ENCODE measurements at places on chromosomes 2 and 18. TPM values are rescaled to one million over a fixed set of nuclear protein-coding genes. Genes with fewer than 3 reads are reported as not detected.

- H3K4me1 ChIP-seq = peaks cover 5% of the 10 kb centered on the region
- H3K27ac ChIP-seq = peak overlapping the region; percentile 91
- DNase-seq = no peak
- H3K4me3 ChIP-seq = no peak overlapping the region
- H3K36me3 ChIP-seq = no peaks in the 10 kb centered on the region
Observed at GRCh38 chr18:48931680-48932461, 18.9 kb downstream of the SMAD7 start.

DNA sequence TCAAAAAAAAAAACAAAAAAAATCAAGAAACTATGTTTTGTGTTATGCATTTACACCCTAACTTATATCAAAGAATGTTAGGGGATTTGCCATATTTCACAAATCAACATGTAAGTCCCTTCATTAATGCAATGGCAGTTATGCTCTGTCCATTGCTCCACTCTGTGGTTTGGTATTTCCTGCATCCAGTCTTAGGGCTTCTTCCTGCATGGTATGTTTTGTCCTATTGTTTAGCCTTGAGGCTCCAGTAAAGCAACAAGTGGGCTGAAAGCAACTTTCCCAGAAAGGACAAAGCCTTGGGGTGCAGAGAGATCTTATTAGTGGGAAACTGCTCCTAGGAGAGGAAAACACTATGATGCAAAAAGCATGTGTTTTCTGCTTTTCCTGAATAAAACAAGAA lies 474.1 kb downstream of the IRS1 start:
- H3K27me3 ChIP-seq = no peaks in the 10 kb centered on the region
- no peaks in the 10 kb centered on the region for H3K4me1 ChIP-seq
- H3K27ac ChIP-seq = no peak overlapping the region
- DNase-seq = no peak
- H3K36me3 ChIP-seq = peaks cover 2% of the 10 kb centered on the region

- H3K27me3 ChIP-seq = no peaks in the 10 kb centered on the region
- no peaks in the 10 kb centered on the region for H3K4me1 ChIP-seq
- DNase-seq = no peak
- H3K36me3 ChIP-seq = no peaks in the 10 kb centered on the region
- no peak overlapping the region for H3K4me3 ChIP-seq
Observed at GRCh38 chr2:98876741-98877140, 59.3 kb downstream of the CRACDL start.

GRCh38 chr2:11514081-11514730 lies 19.6 kb upstream of the GREB1 start:
- DNase-seq = no peak
- H3K27ac ChIP-seq = peak overlapping the region; percentile 82
- no peaks in the 10 kb centered on the region for H3K27me3 ChIP-seq

DNA sequence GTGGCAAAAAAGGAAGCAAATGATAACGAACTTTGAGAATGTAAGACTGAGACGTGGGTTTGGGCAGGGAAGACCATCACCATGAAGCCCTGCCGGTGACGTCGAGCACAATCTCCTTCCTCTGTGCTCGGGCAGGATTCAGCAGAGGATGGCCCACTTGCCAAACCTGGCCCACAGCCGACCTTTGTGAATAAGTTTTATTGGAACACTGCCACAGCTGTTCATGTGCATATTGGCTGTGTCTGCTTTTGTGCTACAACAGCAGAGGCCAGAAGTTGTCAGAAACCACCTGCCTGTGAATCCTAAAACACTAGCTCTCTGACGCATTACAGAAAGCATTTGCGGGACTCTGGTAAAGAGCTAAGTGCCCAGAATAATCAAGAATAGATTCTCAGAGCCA lies 223.9 kb downstream of the MYT1L start:
- H3K27me3 ChIP-seq = no peaks in the 10 kb centered on the region
- H3K4me3 ChIP-seq = no peak overlapping the region
- DNase-seq = no peak
- H3K4me1 ChIP-seq = no peaks in the 10 kb centered on the region

DNA sequence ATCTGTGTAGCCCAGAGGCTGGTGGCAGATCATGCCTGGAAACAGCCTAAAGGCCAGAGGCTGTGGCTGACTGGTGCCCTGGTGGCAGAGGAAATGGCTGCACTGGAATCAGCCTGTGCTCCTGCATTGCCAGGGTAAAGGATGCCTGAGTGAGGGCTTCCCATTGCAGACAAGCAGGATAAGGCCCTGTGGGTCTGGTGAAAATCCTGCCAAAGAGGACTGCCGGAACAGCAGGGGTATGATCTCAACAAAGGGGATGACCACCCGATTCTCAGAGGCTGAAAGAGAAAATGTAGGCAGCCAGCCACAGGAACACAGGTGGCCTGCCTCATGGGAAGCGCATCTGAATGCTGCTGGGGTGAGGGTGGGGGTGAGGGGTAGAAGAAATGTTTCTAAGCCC lies 48.2 kb downstream of the FBXO48 start:
- no peaks in the 10 kb centered on the region for H3K27me3 ChIP-seq
- H3K4me1 ChIP-seq = no peaks in the 10 kb centered on the region
- H3K27ac ChIP-seq = no peak overlapping the region
- DNase-seq = no peak

GRCh38 chr2:38105922-38106321 lies 30.0 kb upstream of the CYP1B1 start:
- H3K27me3 ChIP-seq = no peaks in the 10 kb centered on the region
- H3K36me3 ChIP-seq = no peaks in the 10 kb centered on the region
- H3K4me1 ChIP-seq = no peaks in the 10 kb centered on the region
- no peak for DNase-seq
- peak overlapping the region; percentile 98 for H3K27ac ChIP-seq

ANKAR gene
- 34.4 TPM for total RNA-seq

ATP8B1 gene
- total RNA-seq = 21.5 TPM

DNA sequence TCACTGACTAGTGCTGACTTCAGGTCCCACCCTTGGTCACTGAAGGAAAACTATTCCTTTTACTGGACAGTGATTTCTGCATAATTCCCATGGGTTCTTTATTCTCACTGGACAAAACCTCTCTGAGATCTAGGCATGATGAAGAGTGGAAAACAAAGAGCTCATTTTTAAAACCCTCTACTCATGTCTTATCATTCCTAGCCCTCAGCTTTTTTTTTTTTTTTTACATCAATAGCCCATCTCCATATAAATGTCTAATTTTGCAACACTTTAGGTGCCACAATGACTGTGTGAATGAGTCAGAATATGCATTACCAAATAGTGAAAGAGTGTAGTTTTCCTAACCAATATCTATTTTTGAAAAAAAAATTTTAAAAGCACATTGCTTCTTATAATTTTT lies 74.8 kb downstream of the TCF4 start:
- H3K4me1 ChIP-seq = no peaks in the 10 kb centered on the region
- peak overlapping the region; percentile 22 for H3K27ac ChIP-seq
- no peak overlapping the region for H3K4me3 ChIP-seq

DNA sequence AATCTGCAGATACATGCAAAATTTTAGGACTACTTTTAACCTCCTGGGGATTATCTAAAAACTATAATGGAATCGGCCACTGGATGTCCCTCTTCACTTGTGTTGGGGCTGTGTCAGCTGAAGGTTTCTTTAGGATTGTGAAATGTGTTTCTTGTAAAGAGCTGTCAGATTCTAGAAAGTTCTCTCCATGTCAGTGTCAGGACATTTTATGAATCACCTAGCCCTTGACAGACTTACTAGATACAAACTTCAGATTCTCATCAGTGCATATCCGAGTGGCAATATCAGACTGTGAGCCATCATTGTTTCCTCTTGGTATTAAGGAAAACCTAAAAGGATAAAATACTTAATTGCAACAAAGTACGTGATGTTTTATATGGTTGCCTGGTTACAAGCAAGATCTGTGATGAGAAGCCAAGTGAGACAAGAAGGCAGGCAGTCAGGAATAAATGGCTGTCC lies 107.3 kb downstream of the CPS1 start:
- H3K36me3 ChIP-seq = no peaks in the 10 kb centered on the region
- H3K4me1 ChIP-seq = no peaks in the 10 kb centered on the region
- H3K4me3 ChIP-seq = no peak overlapping the region
- H3K27me3 ChIP-seq = no peaks in the 10 kb centered on the region
- DNase-seq = no peak
- H3K27ac ChIP-seq = no peak overlapping the region

- H3K36me3 ChIP-seq = no peaks in the 10 kb centered on the region
- no peaks in the 10 kb centered on the region for H3K27me3 ChIP-seq
- peak overlapping the region; percentile 94 for H3K27ac ChIP-seq
- H3K4me1 ChIP-seq = peaks cover 14% of the 10 kb centered on the region
Observed at GRCh38 chr18:76264876-76265250, 230.2 kb downstream of the ZNF516 start.

GRCh38 chr2:132980304-132980703 lies 310.3 kb upstream of the LYPD1 start:
- no peak for DNase-seq
- no peak overlapping the region for H3K4me3 ChIP-seq
- no peak overlapping the region for H3K27ac ChIP-seq
- H3K4me1 ChIP-seq = no peaks in the 10 kb centered on the region

DNA sequence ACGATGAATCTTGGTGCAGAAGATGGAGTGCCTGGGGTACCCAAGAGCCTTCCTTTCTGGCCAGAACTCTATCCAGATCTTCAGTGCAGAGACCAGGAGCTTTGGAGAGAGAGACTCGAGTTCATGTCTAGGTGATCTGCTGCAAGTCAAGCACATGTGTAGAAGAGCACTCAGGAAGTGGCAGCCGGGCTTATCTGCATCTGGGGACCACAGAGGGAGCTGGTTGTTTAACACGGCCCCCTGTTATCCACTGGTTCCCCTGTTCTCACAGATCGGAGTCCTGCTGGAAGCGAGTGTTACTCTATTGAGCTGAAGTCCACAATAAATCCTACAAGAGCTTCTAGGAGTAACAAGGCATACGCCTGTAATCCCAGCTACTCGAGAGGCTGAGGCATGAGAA lies 128.3 kb downstream of the ACOXL start:
- H3K27me3 ChIP-seq = no peaks in the 10 kb centered on the region
- no peak for DNase-seq
- H3K36me3 ChIP-seq = no peaks in the 10 kb centered on the region
- H3K4me3 ChIP-seq = no peak overlapping the region

Data from uterus (tissue), 4 donors.